ENCODE measurements at places on chromosomes 5 and 9.

DNA sequence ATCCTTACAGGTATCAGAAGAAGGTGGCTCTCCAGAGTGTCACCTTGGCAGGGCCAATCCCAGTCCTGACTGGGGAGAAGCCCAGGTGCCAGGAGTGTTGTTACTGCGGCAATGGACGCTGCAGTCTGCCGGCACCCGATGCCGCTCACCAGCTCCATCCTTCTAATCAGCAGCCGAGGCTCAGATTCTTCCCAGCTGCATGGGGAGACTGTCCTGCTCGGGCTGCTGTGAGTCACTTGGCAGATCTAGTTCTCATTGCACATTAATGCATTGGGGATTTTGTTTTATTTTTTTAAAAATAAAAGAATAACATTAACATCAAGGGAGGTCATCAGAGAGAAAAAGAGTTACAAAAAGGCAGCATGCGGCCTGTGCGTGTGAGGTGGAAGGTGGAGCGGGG, 115.8 kb downstream of the MTX3 start:
- no peak for DNase-seq

DNA sequence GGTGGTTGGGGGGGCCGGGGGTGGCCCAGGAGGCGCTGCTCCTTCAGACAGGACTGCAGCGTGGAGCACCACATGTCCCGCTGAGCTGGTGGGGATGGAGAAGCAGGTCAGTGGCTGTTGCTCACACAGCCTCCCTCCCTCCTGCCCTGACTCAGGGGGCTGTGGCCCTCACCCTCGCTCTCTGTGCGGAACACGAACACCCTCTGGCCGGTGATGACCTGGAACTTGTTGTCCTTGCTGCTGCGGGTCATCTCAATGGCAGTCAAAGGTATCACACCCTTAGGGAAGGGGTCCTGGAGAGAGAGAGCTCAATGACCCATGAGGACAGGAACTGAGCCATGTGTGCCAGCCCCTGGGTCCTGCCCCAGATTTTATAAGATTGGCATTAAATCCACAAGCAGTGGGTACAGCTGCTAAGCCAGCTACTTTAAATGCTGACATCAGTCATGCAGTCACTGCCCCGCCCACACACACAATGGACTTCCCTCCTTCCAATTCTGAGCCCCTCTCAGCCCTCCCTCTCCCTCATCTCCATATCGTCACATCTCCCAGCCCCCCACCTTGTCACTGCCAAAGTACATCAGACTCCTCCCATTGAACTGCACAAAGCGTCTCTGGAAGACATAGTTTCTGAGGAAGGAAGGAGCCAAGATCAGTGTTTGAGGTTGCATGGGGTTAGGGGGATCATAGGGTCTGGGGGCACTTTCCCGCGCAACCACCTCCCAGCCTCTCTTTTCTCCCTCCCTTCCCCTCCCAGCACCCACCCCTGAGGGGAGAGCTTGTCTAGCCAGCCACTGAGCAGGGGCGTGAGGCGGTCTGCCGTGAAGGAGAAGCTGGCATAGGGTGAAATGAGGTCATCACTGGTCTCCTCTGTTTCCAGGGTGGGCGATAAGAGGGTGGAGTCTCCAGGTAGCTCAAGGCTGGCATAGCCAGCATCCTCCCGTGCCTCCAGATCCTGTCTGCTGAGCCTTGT, 8.9 kb downstream of the ARAP3 start:
- no peak for DNase-seq

DNA sequence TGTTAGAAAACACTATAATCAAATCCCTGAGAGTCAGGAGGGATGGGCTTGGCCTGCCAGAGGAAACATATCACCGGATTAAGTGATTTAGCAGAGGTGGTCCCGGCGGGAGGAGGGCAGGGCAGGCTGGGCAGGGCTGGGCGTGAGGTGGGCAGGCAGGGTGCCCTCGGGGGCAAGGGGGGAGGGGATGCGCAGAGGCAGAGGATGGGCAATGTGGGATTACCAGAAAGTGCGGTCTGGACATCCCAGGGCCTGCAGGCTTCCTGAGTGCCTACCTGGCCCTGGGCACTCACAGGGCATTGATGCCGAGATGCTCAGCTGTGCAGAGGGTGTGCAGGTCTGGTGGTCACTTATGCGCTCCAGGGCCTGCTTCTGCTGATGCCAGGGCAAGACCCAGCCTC, 115.2 kb downstream of the ADAMTS2 start:
- DNase-seq: no peak

GRCh38 chr5:136190091-136190720, 2.8 kb downstream of the SMIM32 start:
- DNase-seq: no peak

DNA sequence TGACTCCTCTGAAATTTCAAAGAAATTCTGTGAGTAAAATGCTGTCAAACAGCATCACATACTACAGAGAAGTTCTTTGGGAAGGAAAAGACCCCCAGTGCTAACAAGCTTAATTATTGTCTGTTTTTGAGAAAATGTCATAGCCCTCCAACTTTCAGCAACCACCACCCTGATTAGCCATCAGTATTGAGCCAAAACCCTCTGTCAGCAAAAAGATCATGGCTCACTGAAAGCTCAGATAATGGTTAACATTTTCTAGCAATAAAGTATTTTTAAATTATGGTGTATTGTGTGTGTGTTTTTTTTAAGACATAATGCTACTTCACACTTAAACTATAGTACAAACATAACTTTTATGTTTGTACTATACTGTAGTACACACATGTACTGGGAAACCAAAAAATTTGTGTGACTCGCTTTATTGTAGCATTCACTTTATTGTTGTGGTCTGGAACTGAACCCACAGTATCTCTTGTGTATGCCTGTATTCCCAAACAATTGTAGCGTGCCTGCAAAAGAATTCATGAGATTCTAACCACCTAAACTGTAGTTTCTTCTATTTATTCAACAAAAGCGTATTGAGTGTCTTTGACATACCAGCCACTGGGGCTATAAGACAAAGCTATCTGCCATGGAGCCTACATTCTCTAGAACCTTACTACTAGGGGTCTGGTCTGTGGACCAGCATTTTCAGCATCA, 31.6 kb downstream of the TLE4 start:
- no peak for DNase-seq

- no peak for DNase-seq
Measured at GRCh38 chr5:6397536-6398269, 19.4 kb upstream of the MED10 start.

Measured in activated CD4-positive, alpha-beta T cell treated with anti-CD3 and anti-CD28 coated beads, Interleukin-2, Interleukin-4, amounts not matched to agents 100 ng/mL and 50 ng/mL, durations not matched to agents 16 hours and 8 hours (primary cell).